ENCODE measurements at places on chromosomes 12 and 14.

DNA sequence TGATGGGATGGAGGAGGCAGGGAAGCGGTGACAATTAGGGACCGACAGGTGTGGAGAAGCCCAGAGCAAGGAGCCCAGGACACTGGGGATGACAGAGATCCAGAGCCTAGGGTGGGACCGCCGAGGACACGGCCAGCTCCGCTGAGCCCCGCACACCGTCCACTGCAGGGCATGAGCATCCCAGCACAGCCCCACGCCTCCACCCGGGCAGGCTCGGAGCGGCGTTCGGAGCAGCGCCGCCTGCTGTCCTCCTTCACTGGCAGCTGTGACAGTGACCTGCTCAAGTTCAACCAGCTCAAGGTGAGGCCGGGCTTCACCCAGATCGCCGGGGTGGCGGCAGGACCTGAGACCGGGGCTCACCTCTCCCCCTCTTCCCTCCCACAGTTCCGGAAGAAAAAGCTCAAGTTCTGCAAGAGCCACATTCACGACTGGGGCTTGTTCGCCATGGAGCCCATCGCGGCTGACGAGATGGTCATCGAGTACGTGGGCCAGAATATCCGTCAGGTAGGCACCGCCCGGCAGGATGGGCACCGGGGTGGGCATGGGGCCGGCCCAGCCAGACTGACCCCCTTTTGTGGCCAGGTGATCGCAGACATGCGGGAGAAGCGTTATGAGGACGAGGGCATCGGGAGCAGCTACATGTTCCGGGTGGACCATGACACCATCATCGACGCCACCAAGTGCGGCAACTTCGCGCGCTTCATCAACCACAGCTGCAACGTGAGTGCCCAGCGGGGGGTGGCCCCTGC is 23.7 kb downstream of the SETD1B start:
- no peak for DNase-seq

DNA sequence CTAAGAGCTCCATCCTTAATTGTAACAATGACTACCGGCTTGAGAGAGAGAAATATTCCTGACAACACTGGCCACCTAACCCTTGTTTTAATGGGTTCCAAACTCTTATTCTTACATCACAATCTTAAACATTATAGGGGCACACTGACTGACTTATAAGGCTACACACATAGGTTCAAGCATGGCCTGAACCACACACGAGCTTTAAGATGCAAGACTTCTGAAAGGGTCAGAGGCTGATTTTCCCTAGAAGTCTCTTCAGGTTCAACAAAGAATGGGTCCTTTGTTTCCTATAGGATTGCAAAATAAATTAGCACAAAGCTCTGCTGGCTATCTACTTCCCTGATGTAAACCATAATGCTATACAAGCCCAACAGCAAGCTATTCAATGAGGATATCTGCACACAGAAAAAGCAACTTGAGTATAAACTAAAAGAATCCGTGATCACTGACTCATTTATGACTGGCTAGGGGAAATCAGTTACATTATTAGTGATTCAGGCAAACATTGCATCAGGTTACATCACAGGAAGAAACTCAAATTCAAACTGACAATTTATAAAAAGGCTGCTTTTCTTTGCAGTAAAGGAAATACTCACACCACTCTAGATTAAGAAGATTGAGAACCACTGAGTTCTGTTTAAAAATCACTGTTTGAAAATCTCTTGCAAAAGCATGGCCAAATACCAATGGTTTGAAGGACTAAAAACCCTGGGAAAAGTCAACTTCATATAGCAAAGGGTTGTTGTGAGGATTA is 8.5 kb downstream of the BTG1 start:
- no peak for DNase-seq

DNA sequence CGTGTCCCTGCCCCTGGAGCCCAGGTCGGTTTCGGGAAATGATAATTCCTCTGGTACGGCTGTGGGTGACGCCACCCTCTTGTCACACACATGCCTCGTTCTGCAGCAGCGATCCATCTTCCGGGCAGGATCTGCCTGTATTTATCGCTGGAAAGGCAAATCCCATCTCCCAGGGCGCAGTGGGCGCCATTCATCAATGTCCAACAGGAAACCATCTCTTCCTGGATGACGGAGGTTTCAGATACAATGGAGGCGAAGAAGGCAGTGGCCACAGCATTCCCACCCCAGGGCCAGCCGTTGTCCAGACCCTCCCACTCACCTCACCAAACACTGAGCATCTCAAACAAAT is 74.2 kb downstream of the NOC4L start:
- no peak for DNase-seq

GRCh38 chr12:96294831-96295230 is 100.7 kb downstream of the ELK3 start:
- no peak for DNase-seq

GRCh38 chr14:83300476-83301064 is 1766.9 kb upstream of the SEL1L start:
- peak; percentile 75 for DNase-seq

DNA sequence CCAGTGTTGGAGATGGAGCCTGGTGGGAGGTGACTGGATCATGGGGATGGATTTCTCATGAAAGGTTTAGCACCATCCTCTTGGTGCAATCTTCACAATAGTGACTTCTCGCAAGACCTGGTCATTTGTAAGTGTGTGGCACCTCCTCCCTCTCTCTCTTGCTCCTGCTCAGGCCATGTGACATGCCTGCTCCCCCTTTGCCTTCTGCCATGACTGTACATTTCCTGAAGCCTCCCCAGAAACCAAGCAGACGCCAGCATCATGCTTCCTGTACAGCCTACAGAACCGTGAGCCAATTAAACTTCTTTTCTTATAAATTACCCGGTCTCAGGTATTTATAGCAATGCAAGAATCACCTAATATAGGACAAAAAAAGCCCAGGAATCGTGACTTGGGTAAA is 171.0 kb upstream of the FOXN3 start:
- no peak for DNase-seq

GRCh38 chr12:66446276-66446675 is 144.0 kb downstream of the HELB start:
- DNase-seq: no peak

DNA sequence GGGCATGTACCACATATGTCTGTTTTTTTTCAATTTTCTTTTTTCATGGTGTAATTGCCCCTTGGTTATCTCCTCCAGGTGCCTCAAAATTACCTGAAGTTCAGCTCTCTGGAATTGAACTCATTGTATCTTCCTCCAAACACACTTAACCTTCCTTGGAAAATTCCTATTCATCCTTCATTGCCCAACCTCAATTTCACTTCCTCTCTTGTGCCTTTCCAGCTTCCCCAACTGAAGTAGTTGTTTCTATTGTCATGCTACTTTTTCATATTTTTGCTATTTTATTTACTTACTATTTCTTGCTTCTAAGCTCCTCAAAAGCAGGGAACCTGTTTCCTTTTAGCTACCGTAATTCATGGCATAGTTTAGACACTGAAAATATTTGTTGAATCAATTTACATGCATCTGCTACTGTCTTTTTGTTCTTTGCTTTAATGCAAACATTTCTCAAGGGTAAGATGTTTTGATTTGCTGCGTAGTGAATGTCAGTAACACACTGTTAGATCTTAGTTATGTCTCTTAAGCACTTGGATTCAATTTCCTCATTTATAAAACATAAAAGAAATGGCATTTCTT is 37.0 kb upstream of the STXBP6 start:
- no peak for DNase-seq

GRCh38 chr14:65281991-65282895 is 130.3 kb upstream of the FUT8 start:
- DNase-seq: peak; percentile 21

DNA sequence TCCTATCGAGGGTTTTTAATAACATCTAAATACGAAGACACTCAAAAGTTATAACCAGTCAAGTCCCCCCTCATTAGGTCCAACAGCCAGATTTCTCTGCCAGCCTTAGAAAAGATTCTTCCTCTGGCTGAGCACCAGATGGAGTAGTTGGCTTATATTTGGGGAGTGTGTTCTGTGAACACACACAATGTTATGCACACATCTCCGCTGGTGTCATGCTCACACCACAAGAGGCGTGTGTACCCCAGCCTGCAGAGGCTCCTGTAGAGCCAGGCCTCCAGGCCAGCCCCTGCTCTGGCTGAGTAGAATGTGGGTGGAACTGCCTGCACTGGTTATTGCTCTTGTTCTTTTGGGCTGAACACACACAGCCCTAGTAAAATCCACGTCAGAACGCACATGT is 64.0 kb downstream of the PIWIL1 start:
- no peak for DNase-seq

- no peak for DNase-seq
Observed at GRCh38 chr12:120735181-120735580, 9.6 kb downstream of the ACADS start.

- no peak for DNase-seq
Observed at GRCh38 chr12:127656266-127656665, 610.7 kb upstream of the TMEM132C start.

- DNase-seq: no peak
Observed at GRCh38 chr14:32078858-32079216, 1.7 kb downstream of the ARHGAP5 start.

DNA sequence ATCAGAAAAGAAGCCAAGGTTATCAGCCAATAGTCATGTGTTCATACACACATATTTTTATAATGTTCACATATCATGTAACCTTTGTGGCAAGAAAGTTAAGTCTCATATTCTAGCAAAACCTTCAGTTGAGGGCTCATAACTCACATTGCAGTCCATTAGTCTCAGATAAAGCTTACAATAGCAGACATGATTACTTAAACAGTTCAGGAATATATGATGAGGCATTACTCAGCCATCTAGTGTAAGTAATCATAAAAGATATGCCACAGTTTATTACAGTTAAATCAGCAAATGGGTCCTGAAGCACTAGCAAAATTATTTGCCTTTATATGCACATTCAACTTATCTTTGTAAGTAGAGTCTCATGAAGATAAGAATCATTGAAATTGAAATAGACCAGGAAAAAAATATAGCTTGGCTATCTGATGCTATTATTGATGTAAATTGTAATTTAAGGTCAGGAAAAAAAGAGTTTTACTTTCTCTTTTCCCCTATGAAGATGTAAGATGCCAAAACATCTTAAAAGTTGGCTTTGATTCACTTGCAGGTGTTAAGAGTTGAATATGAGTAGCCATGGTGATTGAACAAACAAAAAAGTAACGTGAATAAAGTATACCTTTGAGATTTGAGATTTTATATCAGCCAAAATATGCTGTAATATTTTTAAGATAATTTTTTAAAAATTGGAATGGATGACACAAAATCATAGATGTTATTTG is 537.0 kb downstream of the SLC6A15 start:
- no peak for DNase-seq

- no peak for DNase-seq
Observed at GRCh38 chr12:108820707-108821406, 36.5 kb downstream of the SSH1 start.

- DNase-seq: no peak
Observed at GRCh38 chr12:26963413-26963812, 25.1 kb downstream of the FGFR1OP2 start.

DNA sequence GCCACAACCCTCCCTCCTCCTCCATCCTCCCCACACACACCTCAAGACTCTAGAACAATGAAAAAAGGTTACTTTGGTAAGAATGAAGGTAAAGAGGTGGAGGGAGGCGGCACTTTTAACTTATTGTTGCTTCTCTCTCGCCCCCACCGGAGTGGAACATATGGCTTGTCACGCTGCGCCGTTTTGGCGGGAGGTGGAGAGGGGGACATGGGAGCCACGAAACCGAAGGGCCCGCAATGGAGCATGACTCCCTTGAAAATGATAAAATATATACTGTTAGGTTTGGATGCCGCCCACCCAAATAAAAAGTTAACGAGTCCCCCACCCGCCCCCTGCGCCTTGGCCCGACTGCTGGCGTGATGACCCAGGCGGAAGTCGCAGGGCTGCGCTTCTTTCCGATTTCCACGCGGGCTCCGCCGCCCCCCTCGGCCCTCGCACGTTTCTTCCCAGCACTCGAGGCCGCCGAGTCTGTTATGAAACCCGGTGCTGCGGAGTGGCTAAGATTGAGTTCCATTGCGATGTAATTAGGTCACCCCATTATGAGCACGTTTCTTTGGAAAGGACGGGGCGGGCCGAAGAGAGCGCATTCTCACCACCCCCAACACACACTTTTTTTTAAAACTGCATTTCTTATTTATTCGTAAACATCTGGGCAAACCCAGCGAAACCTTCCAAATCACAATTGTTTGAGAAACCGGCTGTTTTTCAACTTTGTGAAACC is 1.4 kb upstream of the ZFP36L1 start:
- DNase-seq: peak; percentile 22

DNA sequence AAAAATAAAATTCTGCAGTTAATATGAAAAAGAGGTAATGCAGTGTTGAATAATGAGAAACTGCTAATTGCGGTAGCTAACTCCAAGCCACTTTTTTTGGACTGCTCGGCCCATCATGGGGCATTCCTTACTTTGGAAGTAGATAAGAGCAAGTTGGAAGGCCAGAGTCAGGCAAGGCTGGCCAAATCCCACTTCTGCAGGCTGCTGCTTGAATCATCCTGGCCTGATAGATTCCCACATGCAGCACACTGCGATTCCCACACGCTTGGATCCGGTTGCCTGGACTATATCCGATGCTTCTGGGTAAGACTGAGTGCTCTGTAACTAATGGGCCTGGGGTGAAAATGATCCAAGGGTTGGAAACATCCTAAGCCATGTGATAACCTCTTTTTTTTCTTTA is 10.6 kb downstream of the EIF2B2 start:
- no peak for DNase-seq

DNA sequence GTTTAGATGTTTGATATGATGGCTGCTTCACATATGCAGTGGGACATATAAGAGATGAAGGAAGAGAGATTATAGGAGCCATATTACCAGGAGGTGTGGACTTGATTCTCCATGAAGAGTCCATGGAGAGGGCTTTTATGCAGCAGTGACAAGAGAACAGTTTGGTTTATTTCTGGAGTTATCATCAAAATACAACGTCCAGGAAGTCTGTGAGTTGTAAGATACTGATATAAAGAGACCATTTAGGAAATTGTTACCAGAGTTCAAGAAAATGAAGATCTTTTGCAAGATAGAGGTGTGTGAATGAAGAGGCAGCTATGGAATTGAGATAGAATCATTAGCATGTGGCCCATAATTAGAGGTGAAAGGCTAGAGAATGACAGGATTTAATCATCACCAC is 431.7 kb downstream of the NPAS3 start:
- no peak for DNase-seq

- no peak for DNase-seq
Observed at GRCh38 chr14:99072433-99072832, 199.6 kb downstream of the BCL11B start.

Data from Kasumi-1 (cell line).